ENCODE measurements at places on chromosomes 6 and 20.

GRCh38 chr6:113920663-113921267, 50.2 kb downstream of the HDAC2 start:
- no peak overlapping the region for H3K4me3 ChIP-seq
- no peak overlapping the region for H3K27ac ChIP-seq
- H3K36me3 ChIP-seq = no peaks in the 10 kb centered on the region
- peak; percentile 61 for DNase-seq
- H3K27me3 ChIP-seq = no peaks in the 10 kb centered on the region

- H3K27me3 ChIP-seq = no peaks in the 10 kb centered on the region
- H3K4me3 ChIP-seq = no peak overlapping the region
- no peaks in the 10 kb centered on the region for H3K36me3 ChIP-seq
- H3K4me1 ChIP-seq = no peaks in the 10 kb centered on the region
- DNase-seq = no peak
- H3K27ac ChIP-seq = no peak overlapping the region
These were observed 14.0 kb downstream of the ZC2HC1B start for GRCh38 chr6:143878272-143878760.

DNA sequence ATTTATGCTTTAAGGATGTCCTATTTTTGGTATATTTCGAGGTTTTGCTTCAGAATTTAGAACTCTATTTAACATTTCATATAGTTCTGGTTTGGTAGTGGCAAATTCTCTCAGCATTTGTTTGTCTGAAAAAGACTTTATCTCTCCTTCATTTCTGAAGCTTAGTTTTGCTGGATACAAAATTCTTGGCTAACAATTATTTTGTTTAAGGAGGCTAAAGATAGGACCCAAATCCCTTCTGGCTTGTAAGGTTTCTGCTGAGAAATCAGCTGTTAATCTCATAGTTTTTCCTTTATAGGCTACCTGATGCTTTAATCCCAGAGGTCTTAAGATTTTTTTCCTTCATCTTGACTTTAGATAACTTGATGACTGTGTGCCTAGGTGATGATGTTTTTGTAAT, 162.7 kb upstream of the B3GAT2 start:
- H3K4me3 ChIP-seq = no peak overlapping the region
- H3K27me3 ChIP-seq = no peaks in the 10 kb centered on the region
- DNase-seq = no peak
- no peak overlapping the region for H3K27ac ChIP-seq

DNA sequence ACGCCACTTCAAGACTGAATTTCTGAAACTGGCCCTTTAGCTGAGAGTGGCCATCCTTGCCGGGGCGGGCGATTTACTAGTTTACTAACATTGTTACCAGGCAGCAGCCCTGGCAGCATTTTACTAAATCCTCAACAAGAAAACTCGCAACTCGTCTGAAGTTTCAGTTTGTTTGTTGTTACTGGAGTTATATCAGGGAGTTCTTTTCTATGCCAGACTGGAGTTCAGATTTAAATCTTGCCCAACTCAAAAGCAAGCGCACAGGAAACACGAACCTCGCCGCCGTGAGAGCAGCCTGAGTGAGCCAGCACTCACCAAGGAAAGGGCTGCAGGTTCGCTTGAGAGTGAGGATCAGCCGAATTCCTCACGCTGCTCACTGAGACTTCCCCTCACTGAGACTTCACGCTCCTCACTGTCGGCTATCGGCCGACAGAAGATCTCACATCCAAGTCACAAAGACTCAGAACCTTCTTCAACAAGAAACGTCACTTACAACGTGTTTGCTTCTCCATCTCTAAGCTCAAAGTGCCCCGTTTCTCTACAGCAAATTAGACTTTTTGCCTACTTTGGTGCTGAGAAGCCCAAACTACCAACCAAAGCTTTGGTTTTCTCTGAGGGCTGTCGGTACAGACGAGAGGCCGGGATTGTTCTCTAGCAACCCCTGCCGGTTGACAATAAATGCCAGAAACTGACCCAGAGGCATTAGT, 78.9 kb downstream of the OLIG3 start:
- no peaks in the 10 kb centered on the region for H3K4me1 ChIP-seq
- no peaks in the 10 kb centered on the region for H3K27me3 ChIP-seq
- peak; percentile 87 for DNase-seq
- H3K4me3 ChIP-seq = peak overlapping the region; percentile 28

- DNase-seq = no peak
- H3K27me3 ChIP-seq = no peaks in the 10 kb centered on the region
- no peak overlapping the region for H3K27ac ChIP-seq
- H3K36me3 ChIP-seq = no peaks in the 10 kb centered on the region
- no peak overlapping the region for H3K4me3 ChIP-seq
- H3K4me1 ChIP-seq = no peaks in the 10 kb centered on the region
These were observed 41.8 kb upstream of the GABRR1 start for GRCh38 chr6:89258912-89259311.

DNA sequence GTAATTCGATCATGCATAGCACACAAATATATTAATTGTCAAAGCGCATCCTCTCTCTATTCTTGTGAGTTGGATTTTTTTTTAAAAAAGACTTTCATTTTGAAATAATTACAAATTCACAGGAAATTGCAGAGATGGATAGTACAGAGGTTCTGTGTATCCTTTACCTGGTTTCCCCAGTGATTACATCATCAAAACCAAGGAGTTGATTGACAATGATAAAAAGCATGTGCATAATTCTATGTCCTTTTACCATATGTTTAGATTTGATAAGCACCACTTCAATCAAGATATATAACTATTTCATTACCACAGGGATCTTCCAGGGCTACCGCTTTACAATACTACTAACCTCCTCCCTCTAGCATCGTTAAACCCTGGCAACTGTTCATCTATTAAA, 40.2 kb downstream of the CCN2 start:
- no peaks in the 10 kb centered on the region for H3K4me1 ChIP-seq
- no peaks in the 10 kb centered on the region for H3K27me3 ChIP-seq
- H3K36me3 ChIP-seq = no peaks in the 10 kb centered on the region

DNA sequence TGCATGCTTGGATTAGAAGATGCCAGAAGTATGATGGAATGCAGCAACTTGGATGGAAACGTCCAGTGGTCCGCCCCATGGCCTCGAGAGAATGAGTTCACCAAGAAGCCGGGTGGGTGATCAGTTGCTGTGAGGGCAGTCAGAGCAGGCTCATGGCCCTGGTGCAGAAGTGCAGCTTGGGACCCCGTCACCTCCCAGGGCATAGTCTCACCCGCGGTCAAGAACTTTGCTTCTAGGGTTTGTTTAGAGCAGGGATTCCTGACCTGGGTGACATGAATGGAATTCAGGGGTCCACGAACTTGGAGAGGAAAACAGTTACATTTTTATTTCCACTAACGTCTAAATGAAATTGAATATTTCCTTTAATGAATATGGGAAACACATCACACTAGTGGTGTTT, 216.5 kb upstream of the SNX9 start:
- H3K27ac ChIP-seq = no peak overlapping the region
- no peak overlapping the region for H3K4me3 ChIP-seq
- no peaks in the 10 kb centered on the region for H3K27me3 ChIP-seq

DNA sequence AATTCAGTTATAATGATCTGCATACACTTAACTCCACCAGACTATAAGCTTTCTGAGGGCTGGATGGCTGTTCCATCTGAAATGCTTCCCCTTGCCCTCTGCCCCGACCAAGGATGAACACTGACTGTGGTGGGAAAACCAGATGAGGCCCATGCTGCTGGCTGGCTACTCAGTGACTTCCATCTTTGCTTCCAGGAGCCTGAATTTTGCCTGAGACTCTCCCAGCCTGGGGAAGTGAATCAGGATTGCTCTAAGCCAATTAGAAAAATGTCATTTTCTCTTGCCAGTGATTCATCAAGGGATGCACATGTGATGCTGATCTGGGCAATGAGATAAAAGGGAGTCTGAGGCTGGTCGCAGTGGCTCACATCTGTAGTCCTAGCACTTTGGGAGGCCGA, 1.7 kb upstream of the TOMM34 start:
- peaks cover 3% of the 10 kb centered on the region for H3K4me1 ChIP-seq
- no peak overlapping the region for H3K4me3 ChIP-seq
- H3K27me3 ChIP-seq = no peaks in the 10 kb centered on the region
- H3K36me3 ChIP-seq = no peaks in the 10 kb centered on the region

GRCh38 chr6:50602292-50602691, 111.0 kb upstream of the TFAP2D start:
- no peaks in the 10 kb centered on the region for H3K27me3 ChIP-seq
- no peaks in the 10 kb centered on the region for H3K36me3 ChIP-seq
- no peak for DNase-seq
- H3K4me1 ChIP-seq = peaks cover 19% of the 10 kb centered on the region

- no peak overlapping the region for H3K27ac ChIP-seq
- H3K27me3 ChIP-seq = no peaks in the 10 kb centered on the region
- DNase-seq = peak; percentile 75
- H3K36me3 ChIP-seq = no peaks in the 10 kb centered on the region
These were observed 530.3 kb downstream of the RFPL4B start for GRCh38 chr6:112877134-112878100.

DNA sequence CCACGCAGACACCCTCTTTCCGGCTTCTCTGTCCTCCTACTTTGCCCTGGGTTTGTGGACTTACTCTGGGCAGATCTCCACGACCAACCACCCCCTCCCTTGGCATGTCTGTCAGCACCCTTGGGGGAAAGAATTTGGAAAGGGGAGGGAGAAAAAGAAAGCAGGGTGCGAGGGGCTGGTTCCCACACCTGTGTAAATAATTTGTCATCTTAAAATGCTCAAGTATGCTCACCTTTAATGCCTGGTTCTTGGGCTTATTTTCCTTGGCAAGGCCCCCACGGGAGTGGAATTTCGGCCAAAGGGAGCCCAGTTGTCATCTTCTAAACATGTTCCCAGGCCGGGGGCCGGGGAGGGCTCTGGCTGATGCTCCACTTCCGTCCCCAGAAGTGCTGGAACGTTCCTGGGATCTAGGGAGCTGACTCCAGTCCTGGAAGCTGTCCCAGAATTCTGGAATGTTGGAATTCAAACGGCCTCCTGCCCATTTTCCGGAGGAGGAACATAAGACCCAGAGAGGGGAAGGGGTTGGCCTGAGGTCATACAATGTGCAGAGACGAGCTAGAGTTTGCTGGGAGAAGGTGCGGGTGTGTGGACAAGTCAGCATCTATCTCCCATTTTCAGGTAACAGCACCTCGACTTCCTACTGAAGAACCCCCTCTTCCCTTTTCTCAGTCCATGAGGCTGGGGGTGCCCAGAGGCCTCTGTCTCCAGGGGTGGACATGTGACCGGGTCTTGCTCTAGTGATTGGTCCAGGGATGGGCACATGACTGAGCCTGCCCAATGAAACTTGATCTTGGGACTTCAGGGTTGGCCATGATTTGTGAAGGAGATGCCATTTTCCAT, 122.3 kb downstream of the CEBPB start:
- no peaks in the 10 kb centered on the region for H3K36me3 ChIP-seq
- no peaks in the 10 kb centered on the region for H3K27me3 ChIP-seq
- H3K4me1 ChIP-seq = peaks cover 25% of the 10 kb centered on the region
- DNase-seq = peak; percentile 94

GRCh38 chr6:37745748-37746147, 48.1 kb upstream of the MDGA1 start:
- no peak overlapping the region for H3K4me3 ChIP-seq
- H3K27ac ChIP-seq = no peak overlapping the region
- H3K27me3 ChIP-seq = no peaks in the 10 kb centered on the region

DNA sequence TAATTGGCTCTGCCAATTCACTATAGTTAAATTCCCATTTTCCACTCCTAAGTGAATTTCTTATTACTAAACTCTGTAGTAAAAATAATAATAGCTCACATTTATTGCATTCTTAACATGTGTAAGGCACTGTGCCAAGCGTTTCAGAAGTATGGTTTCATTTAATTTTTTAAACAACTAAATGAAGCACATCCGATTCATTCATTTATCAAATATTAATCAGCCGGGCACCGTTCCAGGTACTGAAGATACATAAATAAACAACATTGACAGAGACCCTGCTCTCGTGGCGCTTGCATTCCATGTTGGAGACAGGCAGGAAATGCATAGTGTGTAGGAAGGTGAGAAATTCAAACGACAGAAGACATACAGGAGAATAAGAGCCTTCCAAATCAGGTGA, 423.2 kb upstream of the JARID2 start:
- no peaks in the 10 kb centered on the region for H3K36me3 ChIP-seq
- H3K27me3 ChIP-seq = no peaks in the 10 kb centered on the region
- no peak overlapping the region for H3K27ac ChIP-seq
- peaks cover 3% of the 10 kb centered on the region for H3K4me1 ChIP-seq
- peak; percentile 77 for DNase-seq
- H3K4me3 ChIP-seq = no peak overlapping the region
